EH (cell line): ENCODE measurements at places on chromosomes 7 and 10.

DNA sequence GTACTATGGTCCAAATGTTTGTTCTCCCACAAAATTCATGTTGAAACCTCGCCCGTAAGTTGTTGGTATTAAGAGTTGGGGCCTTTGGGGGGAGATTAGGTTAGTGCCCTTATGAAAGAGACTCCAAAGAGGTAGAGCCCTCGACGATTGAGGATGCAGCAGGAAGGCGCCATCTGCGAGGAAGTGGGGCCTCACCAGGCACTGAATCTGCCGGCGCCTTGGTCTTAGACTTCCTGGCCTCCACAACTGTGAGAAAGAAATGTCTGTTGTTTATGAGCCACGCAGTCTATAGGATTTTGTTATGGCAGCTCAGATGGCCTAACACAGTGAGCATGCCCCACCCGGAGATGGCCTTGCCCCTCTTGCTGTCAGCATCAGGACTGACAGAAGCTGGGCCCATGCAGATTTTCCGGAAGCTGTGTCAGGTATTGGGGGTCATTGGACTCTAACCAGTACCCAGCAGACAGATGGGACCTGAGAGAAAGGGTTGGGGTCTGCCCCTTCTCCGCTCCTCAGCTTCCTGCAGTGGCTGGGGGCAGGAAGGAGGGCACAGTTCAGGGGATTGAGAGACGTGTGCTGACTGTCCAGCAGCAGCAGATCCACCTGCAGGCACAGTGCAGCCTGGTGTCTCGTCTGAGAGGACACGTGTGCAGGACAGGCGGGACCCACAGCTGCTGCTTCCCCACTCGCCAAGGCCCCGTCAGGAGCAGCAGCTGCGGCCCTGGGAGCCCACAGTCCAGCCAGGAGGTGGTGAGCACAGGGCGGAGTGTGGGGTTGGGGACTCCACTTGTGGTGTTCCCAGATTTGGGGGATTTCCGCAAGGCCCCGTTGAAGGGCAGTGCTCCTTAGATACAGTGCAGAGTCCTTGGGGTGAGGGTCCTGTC lies 47.8 kb downstream of the MGMT start:
- no peak for DNase-seq

GRCh38 chr10:99685597-99685967 lies 26.3 kb downstream of the ENTPD7 start:
- DNase-seq = no peak

- no peak for DNase-seq
Measured at GRCh38 chr7:140961117-140961516, 36.4 kb upstream of the BRAF start.

GRCh38 chr7:22728401-22729029 lies 1.5 kb downstream of the IL6 start:
- peak; percentile 69 for DNase-seq

DNA sequence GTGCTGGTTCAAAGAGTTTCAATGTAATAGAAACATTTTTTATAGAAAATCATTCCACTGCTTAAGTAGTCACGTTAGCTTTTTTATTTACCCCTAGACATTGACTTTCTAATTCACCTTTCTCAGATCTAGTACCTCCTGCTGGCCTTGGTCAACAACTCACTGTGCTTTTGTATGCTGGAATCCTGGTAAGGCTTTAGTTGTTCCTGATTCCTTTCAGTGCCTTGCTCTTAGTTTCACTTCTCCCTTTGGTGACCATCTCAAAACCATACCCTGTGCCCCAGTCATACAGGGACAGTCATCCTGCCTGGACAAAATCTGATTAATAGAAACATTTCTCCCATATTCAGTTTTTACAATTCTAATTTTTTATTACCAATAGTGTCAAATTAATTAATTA lies 130.2 kb downstream of the GPR37 start:
- DNase-seq = no peak

DNA sequence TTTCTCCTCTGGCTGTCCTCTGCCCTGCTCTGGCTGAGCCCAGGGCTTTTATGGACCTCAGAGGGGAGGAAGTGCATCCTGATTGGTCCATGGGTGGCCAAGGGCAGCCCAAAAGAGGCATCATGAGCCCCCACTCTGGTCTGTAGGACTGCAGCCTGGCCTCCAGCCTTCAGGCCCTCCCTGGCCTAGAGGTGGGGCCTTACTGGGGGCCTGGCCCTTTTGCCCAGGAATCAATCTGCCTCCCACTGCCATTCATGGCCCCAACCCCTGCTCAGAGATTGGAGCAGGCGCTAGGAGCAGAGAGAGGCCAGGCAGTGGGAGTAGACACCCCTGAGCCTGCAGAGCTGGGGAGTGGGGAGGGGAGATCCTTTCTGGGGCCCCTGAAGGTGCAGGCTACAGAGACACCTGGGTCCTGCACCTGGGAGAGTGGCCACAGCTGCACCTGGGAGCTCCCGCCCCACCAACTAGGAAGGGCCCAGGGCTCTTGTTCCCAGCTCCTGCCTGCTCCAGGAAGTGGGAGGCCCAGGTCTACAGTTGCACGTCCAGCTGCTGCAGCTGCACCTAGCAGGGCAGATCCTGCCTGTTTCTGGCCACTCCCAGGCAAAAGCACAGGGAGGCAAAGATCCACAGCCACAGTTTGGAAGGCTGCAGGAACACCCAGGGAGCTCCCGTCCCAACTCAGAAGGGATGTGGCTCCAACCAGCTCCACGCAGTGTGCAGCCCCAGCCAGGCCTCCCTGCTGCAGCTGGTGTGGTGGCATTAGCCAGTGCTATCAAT lies 6.4 kb upstream of the DYNC2I1 start:
- DNase-seq = no peak

DNA sequence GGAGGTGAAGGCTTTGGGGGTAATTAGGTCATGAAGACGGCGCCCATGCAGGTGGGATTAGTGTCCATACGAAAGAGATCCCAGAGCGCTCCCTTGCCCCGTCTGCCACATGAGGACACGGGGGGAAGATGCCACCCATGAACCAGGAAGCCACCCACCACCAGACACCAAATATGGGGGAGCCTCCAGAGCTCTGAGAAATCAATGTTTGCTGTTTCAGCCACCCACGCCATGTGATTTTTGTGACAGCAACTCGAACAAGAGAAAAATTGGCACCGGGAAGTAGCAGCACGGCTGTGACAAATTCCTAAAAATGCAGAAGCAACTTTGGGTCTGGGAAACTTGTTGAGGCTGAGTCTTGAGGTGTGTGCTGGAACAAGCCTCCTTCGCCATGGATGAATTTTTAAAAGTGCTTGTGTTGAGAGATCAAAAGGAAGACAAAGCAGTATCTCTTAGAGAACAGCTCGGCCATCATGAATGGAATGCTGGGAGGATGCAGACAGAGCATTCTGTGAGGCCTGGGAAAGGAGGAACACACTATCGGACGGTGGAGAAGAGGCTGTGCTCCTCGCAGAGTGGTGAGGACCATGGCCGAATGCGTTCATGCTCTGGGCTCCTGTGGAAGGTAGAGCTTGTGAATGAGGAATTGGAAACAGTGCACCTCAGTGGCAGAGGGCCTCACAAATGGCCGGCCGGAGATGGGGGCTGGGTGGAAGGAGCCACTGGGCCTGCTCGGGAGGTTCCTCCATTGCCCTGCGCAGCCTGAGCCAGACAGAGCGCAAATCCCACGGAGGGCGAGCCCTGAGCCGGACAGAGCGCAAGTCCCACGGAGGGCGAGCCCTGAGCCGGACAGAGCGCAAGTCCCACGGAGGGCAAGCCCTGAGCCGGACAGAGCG lies 277.5 kb downstream of the PTPRN2 start:
- no peak for DNase-seq

DNA sequence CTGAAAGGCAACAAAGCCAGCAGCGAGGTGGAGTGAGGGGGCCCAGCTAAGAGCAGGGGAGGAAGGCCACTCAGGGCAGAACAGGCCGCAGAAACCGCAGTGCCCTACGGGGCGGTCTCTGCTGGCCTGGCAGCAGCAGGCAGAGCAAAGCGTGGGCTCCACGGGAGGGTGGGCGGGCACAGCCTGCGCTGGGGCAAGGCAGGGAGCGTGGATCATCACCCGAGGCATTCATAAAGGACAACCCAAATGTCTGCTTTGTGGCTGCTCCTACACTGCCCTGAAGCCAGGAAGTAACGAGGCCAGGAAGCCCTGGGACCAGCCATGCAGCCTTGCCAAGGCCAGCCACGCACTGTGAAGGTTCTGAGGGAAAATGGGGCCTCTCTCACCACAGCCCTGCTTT lies 127.5 kb downstream of the MAD1L1 start:
- peak; percentile 25 for DNase-seq

GRCh38 chr10:132512693-132513345 lies 24.8 kb upstream of the INPP5A start:
- no peak for DNase-seq

DNA sequence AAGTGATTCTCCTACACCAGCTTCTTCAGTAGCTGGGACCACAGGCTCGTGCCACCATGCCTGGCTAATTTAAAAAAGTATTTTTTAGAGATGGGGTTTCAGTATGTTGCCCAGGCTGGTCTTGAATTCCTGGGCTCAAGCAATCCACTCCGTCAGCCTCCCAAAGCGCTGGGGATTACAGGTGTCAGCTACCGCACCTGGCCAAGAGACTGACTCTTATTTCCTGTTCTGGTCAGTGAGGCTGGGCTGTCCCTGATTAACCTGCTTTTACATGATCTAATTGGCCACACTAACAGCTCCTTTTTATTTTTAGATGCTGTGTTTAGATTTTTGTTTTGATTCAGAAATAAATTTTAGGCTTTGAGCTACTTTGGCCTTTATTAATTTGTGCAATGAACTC lies 203.9 kb downstream of the NXPH1 start:
- no peak for DNase-seq

DNA sequence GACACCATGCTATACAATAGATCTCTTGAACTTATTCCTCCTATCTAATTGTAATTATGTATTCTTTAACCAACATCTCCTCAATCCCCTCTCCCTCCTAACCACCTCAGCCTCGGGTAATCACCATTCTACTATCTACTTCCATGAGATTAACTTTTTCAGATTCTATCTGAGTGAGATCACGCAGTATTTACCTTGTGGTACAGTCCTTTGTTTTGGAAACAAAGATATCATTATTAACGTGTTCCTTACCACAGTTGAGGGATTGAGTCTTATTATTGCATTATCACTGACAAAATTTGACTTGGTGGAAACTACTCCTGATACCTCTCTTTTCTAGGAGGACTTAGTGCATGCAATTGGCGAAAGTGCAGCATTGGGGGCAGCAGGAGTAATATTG lies 26.0 kb upstream of the HYAL4 start:
- DNase-seq = no peak

GRCh38 chr10:10992961-10993714 lies 24.5 kb upstream of the CELF2 start:
- DNase-seq = no peak

- peak; percentile 42 for DNase-seq
Measured at GRCh38 chr7:98238976-98239375, 13.1 kb downstream of the TECPR1 start.
